AG09309 (cell line): ENCODE measurements at places on chromosomes 5 and 9.
A peak's percentile ranks its signal among the peaks of the same experiment; 100 is the strongest.

DNA sequence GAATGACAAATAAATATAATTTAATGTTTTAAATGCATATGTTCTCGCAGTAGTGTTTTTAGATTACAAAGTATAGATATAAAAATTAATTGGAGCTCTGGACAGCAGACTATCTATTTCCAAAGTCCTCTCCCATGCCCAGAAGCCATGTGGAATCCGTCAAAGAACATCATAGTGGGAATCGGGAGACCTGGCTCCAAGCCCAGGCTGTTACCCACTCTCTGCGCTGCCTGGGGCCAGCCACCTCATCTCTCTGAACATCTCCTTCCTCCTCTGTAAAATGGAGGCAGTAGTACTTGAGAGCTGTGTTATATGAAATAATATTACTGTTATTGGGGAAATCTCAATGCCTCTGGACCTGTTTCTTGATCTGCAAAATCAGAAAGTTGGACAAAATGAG is 58.1 kb upstream of the SLC30A5 start:
- DNase-seq = no peak

DNA sequence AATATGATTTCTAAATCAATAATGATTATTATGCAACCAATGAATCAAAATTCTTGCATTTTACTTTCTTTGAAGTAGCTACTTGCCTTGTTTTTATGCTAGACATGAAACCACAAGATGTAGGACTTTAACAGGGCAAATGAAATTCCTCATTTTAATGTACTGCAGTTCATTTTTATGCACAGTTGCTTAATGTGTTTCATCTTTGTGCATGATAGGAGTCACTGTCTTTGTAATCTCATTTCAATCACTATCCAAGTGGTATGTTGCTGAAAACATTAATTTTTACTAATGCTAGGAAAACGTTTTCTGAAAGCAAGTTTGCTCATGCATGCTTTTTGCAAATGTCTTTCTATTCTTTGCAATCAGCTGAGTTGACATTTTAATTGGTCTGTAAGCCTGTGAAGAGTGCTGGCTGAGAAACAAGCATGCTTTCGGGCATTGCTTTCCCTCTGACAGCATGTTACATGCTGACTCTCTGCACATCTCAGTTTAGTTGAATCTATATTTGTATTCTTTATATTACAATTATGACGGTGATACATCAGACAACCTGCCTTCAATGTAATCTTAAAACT is 535.0 kb upstream of the CDH18 start:
- no peak for DNase-seq

- DNase-seq = no peak
Measured at GRCh38 chr5:173420108-173420507, 91.9 kb upstream of the STC2 start.

GRCh38 chr5:60586307-60586901 is 113.6 kb downstream of the DEPDC1B start:
- DNase-seq = peak; percentile 3

GRCh38 chr5:119452060-119452372 is 281 bp upstream of the HSD17B4 start:
- DNase-seq = no peak

GRCh38 chr5:31273161-31273560 is 79.7 kb downstream of the CDH6 start:
- DNase-seq = no peak

DNA sequence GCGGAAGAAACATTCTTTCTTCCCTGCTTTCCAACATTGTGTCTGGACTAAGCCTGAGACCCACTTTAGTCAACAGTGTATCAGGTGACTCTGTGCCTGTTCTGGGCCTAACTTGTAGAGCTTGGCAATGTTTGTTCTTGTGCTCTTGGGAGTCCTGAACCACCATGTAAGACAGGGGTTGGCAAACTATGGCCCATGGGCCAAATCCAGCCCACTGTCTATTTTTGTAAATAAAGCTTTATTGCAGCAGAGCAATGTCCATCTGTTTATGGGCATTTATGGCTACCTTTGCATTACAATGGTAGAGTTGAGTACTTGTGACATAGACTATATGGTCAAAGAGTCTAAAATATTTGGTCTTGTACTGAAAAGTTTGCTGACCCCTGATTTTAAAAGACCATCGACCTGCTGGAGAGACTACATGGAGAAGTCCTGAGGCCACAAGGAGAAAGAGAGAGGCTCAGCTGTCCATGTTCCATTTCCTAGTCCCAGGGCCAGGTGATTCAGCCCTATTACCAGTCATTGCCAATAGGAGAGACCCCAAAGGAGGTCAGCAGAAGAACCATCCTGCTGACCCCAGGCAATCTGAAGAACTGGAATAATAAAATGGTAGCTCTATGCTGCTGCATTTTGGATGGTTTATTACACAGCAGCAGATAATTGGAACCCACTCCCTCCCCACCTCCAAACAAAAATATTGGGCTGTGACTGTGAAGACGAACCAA is 211.3 kb downstream of the AUH start:
- no peak for DNase-seq

GRCh38 chr9:114046875-114047274 is 31.2 kb downstream of the AMBP start:
- peak; percentile 7 for DNase-seq

DNA sequence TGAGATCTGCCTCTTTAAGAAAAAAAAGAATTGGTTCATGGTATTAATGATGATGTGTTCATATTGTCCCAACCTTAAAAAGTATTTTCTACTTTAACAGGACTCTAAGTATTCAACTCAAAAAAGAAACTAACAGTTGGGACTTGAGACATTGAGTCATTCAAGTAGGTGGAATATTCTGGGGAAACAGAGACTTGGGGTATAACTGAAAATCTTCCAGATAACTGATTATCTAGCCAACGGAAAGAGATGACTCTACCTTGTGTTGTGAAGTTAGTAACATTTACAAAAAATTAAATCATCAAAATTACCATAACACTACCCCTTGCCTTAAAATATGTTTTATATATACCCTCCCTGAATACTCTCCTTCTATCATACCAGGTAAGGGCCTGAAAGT is 19.1 kb downstream of the OXCT1 start:
- no peak for DNase-seq

DNA sequence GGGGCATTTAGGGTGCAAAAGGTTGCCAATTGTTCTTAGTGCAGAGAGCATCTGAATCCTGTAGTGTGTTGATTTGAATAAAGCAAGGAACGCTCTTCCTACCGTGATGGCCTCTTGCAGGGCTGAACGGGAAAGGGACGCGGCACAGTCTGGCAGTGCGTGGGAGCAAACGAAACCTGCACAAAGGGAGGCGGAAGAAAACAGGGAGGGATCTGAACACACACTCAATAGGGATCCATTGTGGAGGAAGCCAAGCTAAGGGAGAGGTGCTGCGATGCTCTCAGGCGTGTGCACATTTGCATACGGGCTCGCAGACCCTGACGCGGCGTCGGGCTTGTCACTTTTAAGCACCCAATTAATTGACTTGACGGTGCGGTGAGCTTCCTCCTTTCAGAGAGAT is 414.0 kb upstream of the IRX1 start:
- DNase-seq = no peak
